Skeletal muscle cell (primary cell): ENCODE measurements at places on chromosomes 2 and 18.

DNA sequence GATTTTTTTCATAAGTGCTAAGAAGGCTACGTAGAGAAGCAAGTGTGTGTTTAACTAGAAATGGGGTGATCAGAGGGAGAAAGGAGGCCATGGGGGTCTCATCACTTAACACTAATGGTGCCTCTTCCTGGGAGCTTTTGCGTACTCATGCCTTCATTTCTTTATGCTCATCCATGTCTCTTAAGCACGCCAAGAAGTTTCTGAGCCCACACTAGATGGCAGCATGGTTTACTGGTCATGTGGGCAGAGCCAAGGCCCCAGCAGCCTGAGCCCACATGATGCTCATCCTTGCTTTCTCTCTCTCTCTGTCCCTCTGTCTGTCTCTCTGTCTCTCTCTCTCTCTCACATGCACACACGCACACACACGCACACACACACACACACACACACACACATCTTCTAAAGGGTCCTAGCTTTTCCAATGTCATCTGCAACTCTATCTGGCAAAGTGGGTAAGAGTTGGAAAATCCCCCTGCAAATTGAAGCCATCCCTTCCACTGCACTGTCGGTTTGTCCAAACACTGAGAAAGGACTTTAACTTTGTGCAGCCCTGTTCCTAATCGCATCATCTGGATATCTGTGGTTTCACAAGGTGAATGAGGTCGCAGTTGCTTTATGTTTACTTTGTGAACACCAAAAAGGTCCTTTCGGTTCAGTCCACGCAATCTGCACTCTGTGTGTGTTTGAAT, 137.1 kb upstream of the CCDC68 start:
- no peak for DNase-seq

- DNase-seq: no peak
These were observed 158.6 kb upstream of the RBMS1 start for GRCh38 chr2:160652236-160652635.

- DNase-seq: no peak
These were observed 40.6 kb downstream of the INSIG2 start for GRCh38 chr2:118128826-118129225.

DNA sequence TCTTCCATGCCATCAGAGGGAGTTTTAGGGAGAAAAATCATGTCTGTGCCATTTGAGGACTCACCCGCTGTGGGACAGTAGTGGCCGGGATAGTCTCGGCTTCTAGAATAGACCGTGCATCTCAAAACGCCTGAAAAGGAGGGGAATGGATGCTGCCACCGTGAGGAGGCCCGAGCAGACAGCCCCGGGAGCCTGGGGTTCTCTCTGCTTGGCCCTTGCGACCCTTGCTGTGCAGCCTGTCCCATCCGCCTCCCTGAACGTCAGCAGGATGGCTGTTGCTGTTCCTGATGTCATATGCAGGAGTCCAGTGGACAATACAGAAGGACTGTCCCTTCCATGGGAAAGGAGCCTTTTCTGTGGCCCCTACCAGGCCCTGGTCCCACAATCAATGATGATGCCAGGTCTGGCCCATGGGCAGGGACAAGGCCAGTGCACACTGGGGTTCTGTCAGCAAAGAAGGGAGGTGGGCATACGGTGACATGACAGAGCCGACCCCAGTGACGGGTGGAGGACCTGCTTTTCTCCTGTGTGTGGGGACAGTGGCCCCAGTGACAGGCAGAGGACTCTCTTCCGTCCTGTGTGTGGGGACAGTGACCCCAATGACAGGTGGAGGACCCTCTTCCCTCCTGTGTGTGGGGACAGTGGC, 58.8 kb downstream of the ACKR3 start:
- no peak for DNase-seq

GRCh38 chr18:39732918-39733317, 2167.3 kb upstream of the CELF4 start:
- no peak for DNase-seq

DNA sequence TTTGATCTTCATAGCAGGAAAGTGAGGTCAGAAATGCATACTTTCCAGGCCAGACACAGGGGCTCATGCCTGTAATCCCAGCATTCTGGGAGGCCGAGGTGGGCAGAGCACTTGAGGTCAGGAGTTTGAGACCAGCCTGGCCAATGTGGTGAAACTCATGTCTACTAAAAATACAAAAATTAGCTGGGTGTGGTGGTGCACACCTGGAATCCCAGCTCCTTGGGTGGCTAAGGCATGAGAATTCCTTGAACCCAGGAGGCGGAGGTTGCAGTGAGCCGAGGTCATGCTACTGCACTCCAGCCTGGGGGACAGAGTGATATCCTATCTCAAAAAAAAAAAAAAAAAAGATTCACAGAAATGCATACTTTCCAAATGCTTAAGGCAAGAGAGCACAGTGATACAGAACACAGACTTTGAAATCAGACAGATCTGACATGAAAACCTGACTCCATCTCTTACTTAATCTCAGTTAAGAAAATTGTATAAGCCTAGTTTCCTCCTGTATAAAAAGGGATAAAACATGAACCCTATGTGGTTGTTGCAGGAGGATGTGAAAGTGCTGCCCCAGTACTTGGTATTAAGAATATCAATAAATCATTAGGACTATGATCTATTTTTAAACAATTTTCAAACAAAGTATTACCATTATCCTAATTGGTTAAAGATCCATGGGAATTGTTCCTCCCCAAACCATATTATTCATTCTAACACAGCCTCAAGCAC, 26.4 kb downstream of the COBLL1 start:
- no peak for DNase-seq

DNA sequence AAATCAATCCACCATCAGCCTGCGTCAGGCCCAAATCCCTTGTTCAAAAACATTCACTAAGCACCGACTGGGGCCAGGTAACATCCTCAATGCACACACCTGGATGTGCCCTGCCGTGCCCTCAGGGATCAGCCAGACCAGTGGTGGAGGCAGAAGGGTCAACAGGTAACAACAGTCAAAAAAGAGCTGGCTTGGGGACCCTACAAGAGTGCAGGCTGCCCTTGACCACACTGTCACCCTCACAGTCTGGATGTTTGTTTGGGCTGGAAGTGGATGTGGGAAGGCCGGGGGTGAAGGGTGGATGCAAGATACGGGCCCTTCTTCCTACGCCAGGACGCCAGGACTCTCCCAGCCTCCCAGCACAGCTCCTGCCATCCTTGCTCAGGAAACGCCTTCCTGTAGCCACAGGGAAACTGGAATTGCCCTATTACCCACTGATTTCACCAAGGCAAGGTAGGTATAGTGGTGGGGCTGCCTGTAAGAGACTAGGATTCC, 2.7 kb downstream of the BIN1 start:
- no peak for DNase-seq

DNA sequence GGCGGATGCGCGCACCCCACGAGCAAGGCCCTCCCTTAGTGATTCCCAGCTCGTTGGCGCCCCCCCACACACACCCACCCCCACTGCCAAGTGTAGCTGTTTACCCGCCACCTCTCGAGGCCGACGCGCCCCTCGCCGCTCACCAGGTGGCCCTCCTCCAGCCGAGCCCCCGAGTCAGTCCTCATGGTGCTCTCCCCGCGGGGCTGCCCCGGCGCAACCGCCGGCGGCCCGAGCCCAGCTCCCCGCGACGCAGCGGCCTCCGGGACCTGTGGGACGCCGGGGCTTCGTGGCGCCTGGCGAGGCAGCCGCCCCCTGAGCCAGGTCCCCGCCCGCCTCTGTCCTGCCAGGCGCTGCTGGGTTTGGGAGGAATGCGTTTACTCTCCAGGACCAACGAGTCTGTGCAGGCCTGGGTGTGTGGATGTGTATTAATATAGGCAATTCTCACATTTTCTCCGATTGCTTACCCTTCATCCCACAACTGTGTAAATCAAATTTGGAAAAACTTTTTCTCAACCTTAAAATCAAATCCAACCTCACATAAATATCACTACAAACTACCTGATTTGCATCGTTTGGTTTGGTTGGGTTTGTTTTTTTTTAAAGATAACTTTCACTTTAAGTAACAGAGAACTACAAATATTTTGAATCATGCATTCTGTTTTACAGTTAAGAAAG, at the start of gene TMEM237:
Gene TMEM237 (minus strand): TSS at position 288 of the 675 bp plus-strand sequence. CDS start 103 bp downstream, at position 185.
- no peak for DNase-seq

DNA sequence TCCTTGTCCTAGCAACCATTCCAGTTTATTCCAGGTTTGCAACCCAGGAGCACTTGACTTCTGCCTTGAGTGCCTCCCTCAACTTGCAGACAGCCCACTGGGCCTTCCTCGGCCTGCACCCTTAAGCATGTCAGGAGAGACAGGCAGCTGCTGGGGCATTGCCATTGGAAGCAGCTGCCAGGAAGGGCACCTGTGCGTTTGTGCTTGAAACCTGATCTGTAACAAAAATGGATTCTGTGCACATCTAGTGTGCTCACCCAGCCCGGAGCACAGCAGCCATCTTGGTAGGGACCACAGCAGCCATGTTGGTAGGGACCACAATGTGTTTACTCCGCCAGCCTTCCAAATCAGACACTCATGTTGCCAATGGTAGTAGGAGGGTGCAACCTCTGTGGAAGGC, 44.3 kb upstream of the GLI2 start:
- no peak for DNase-seq

DNA sequence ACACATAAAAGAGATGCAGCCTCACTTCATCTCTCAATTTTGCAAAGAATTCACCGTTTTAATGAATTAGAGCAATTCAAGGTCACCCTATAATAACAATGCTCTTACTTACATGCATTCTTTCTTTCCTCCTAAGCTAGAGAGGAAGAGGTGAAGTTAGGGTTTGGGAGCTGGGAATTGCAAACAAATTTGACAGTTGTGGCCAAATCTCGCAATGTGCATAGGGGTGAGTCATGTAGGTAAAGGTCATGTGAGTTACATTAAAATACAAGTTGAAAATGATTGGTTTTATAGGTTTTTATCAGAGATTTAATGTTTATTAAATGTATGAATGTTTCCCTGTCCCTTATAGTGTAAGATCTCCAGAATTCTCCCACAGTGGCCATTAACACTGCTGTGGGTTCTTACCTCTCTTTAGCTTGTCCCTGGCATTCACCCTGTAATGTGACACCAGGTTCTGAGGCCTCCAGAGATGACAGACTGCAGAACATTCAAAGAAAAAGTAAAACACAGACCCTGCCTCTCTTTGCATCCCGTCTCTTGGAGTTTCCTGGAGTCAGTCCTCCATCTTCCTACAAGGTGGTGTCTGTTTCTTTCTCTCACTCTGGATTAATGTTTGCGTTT, 53.7 kb upstream of the LGALSL start:
- DNase-seq: no peak

GRCh38 chr2:80092474-80092873, 212.1 kb downstream of the LRRTM1 start:
- DNase-seq: no peak

DNA sequence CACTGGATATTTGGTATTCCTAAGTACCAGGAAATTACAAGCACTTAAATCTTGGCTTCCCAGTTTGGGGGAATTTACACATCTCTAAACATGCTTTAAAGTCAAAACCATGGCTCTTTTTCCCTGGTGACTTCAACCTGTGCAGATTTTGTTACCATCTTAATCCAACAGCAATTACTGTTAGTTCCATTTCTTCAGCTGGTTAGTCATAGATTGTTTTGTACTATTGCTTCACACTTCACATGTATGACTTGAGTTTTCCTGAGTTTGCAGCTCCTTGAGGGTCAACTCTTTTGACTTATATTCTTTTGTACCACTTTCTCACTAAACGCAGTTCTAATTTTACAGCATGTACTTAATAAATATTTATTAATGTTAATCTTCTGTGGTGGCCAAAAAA, 203.4 kb upstream of the RND3 start:
- peak; percentile 66 for DNase-seq
